NCI-H748 treated with DMSO at 0.1 percent for 48 hours (cell line): ENCODE measurements at places on chromosomes 2 and 18.

GRCh38 chr2:850429-850828, 100.2 kb upstream of the SNTG2 start:
- DNase-seq = no peak

DNA sequence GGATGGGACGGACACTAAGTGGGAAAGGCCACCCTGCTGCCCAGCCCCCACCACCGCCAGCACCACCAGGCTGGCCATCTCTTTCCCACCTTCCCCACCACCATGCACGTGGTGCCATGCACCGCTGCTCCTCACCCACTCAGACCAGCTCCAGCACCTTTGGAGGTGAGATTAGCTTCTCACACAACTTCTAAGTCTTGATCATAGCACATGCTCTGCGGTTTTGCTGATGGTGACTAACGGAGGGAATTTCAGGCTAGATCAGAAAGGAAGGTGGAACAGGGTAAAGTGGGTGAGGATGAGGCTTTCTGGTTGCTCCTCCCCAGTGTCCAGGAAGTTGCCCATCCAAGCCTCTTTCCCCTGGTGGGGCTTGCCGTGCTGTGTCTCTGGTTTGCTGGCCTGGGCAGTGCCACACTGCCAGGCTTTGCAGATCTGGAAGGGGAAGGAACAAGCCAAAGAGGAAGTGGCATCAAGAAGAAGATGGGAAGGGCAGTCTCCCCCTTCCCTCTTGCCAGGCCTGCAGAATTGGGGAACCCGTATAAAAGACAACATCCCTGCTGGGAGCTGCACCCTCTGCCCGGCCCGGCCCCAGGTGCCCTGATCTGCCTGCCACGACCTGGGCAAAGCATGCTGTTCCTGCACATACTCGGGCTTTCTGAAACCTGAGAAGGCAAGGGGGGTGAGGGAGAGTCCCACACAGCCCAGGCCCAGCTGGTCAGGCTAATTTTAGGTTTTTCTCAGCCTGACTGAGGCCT, 44.3 kb upstream of the CAB39 start:
- no peak for DNase-seq

DNA sequence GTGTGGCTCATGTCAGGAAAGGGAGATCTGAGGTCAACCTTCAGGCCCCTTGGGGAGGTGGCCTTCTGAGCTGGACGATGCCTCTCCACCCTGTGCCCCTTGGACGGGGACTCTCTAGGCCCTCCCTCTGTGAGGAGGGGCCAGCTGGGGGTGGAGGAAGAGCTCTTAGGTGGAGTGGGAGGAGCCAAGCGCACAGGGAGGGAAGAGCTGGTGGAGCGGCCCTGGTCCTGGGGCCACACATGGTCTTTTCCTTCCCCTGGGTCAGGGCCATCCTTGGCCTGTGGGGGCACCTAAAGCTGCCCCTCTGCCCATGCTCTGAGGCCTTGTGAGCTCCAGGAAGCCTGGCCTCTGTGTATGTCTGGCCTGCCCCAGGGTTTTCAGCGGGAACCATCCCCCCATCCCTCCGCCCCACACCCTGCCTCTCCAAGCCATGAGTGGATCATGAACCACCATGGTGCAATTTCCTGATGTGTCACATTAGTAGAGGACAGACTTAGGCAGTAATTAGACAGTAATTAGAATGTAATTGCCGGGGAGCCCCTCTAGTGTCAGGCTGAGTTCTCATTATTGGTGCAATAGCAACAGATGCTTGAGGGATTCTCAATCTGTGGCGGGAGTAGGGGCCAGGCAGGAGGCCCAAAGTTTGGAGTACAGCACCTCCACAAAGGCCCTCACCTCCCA, 63.0 kb downstream of the GLI2 start:
- no peak for DNase-seq

DNA sequence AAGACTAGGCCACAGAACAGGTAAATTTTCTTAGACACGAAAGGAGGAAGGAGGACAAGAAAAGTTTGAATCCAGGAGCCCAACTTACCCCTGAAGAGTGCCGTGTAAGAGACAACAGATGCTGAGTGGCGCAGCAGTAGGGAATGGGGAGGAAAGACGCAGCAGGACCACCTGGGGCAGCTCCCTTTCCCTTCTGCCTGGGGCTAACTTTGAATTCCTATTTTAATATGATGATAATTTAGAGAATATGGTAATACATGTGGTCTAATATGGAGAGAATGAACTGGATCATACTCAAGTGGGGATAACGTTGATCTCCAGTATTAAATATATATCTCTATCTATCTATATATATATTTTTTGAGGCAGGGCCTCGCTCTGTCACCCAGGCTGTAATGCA, 69.3 kb downstream of the CLIP4 start:
- no peak for DNase-seq

GRCh38 chr2:225602205-225602604, 202.7 kb downstream of the NYAP2 start:
- DNase-seq = no peak

- DNase-seq = no peak
Observed at GRCh38 chr2:197952540-197953202, 148.3 kb downstream of the PLCL1 start.

DNA sequence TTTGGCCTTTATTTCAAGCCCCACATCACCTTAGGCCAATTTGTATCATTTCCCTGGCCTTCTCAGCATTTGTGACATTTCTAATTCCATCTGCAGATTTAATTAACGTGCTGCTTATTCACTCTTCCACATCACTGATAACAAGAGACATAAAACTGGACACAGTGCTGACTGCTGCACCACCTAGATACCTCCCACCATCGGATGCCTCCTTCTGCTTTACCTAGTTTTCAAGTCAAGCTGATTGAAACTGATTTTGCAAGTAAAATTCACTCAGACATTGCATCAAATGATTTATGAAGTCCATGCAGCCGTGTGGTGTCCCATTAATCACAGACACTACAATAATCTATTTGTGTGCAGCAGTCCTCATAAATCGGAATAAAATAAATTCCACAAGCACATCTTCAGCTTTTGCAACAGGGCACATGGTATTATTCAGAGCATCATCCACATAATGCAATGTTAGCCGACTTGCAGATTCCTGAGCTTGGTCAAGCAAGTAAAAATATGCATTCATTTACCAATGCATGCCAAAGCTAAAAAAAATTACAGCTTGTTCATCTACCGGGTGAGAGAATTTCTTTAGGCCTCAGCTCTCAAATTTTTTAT, 15.9 kb upstream of the CRIM1 start:
- no peak for DNase-seq

- no peak for DNase-seq
Observed at GRCh38 chr2:77778917-77779316, 256.7 kb upstream of the LRRTM4 start.

DNA sequence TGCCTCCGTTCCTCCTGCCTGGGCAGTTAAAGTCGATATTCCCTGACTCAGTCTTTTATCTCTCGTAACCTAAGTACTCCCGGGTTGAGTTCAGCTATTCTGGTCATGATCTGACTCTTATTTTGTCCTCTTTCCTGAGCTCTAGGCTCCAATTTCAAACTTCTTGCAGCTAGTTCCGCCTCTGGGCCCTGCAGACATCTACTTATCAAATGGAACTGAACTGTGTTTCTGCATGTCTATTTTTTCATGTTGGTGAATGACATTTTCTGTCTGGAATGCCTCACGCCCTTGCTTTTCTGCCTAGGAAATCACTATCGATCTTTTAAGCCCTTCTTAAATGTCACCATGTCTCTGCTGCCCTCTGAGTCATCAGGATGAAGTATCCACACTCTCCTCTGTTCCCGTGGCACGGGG, 101.5 kb downstream of the VAPA start:
- DNase-seq = no peak

DNA sequence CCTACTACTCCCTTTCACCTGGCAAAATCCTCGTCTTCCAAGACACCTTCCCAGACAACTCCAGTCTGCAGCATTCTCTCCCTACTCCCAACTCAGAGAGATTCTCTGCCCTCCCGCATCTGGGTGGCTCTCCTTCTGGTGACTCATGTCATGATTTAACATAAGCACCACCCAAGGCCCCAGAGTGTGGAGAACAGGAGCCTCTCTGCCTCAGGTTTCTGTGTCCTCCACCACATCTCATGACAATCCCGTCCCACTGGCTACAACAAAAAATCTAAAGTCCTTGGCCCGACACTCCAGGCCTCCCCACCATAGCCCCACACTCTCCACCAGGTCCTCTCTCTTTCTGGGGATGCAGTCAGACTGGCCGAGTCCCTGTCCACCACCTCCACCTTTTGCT, 197.1 kb downstream of the BCL11A start:
- DNase-seq = no peak

GRCh38 chr2:143950704-143951103, 569.2 kb downstream of the ZEB2 start:
- DNase-seq = no peak

GRCh38 chr2:63950414-63950813, 68.8 kb downstream of the VPS54 start:
- no peak for DNase-seq

DNA sequence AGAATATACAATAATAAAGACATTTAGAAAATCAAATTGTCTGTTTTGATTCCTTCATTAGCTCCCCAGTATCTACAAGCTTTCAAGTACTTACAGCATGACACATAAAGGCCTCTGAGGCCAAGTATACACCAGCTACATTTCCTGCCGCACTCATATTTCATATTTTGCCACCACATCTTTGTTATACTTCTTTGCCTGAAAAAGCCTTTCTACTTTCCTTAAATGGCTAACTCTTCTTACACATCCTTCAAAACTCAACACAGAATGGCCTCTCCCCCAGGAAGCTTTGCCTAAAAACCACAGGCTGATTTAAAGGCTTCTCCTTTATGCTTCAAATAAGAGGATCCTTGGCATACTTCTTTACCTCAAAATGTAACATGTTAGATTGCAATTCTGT, 4.5 kb downstream of the STK17B start:
- DNase-seq = no peak

- no peak for DNase-seq
Observed at GRCh38 chr2:65429786-65430602, 2.4 kb downstream of the SPRED2 start.

DNA sequence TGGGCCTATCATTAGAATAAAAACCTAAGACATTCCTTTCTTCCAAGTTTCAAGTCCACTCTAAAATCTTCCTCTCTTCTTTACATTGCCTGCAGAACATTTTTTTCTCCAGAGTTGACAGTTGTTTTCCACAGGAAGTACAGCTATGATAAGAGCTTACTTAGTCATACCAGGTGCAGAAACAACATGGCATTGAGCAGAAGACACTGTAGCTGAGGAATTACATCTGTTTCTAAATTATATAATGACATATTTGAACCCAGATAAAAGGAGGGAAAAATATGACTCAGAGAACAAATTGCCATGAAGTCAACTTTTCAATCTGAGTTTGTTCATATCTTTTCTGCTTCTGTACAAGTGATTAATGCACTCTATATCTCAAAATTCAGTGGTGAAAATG, 30.2 kb downstream of the CMPK2 start:
- no peak for DNase-seq

DNA sequence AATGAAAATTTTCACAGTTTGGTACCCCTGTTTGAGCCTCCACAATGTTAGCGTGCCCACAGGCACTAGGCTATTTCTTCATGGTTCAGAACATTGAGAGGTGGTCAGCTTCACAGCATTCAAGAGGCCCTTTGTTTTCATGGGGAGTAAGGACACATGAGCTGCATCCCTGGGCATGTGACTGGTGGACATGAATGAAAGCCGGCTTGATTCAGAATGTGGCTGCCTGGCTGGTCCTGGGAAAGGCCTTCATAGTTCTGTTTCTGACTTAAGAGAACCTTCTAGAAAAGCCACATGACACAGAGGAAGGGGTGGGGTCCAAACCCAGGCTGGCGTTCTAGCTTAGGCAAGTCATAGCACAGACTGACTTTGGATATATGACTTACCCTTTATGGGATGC, 420.6 kb downstream of the CMPK2 start:
- DNase-seq = no peak

GRCh38 chr2:67755156-67755882, 307.5 kb downstream of the C1D start:
- DNase-seq = no peak

DNA sequence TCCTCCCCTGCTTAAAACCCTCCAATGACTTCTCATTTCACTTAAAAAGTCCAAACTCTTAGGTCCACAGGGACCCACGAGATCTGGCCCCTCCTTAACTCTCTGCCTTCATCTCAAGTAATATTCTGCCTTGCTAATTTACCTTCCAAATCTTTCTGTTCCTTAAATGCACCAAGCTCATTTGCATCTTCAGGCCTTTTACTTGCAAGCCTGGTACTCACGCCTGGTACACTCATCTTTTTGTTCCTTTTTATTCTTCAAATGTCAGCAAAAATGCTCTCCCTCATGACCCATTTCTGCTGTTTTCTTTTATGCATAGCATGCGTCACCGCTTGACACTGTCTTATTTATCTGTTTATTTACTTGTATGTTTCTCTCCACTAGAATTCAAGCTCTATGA, 2.7 kb upstream of the WIPF1 start:
- no peak for DNase-seq

DNA sequence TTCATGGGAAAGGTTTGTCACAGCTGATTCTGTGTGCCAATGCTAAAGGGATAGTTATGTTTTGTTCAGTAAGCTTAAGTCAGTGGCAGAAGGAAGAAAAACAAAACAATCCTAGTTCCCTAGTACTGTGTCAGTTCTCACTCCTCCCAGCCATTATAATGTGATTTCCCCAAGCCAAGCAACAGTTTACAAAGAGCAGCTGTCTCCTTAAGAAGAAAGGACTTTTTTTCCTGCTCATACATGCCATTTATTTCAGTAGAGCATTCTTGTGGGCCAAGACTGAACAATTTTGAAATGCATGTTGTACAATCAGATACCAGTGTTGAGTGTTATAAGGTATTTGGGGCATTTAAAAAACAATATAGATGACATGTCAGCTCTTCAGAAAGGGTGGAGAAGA, 52.1 kb downstream of the NEMP2 start:
- no peak for DNase-seq

DNA sequence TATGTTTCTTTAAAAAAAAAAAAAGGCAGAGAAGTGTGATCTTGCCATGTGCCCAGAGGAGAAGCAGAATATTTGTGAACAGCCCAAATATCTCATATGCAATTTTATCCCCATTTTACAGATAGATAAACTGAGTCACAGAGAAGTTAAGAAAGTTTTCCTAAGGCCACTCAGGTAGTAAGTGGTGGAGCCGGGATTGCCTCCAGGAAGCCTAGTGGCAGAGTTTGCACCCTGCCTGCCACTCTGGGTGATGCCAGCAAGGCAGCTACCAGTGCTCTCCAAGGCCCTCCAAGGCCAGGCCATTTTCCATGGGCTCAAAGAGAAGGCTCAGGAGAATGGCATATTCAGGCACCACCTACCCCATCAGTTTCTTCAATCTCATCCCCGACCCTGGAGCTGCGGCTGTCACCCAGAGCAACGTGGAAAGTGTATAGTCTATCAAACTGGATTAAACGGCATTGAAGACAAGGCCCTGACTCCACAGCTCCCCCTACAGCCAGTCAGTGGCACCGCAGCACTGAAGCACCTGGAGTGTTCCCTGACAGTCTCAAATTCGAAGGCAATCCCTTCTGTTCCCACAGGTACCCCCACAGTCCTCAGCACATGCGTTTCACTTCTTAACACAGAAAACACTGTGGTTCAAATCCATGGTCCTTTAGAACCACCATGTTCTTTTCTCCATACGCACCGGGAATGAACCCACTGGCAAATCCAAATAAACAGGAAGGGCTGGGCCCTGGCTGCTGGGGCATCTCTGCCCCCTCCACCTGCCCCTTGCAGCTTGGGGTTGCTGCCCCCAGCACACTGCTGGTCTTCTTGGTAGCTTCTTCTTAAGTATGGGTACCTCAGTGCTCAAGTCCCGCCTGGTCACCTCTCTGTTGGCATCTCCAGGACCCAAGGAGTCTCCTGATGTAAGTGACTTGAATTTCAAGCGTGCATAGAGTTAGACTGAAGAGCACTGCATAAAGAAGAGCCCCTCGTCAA, 175.3 kb downstream of the INHBB start:
- DNase-seq = peak; percentile 59
